ENCODE measurements at places on chromosomes 4 and X.

GRCh38 chrX:13179100-13179499 lies 134.7 kb upstream of the FAM9C start:
- no peak for DNase-seq

DNA sequence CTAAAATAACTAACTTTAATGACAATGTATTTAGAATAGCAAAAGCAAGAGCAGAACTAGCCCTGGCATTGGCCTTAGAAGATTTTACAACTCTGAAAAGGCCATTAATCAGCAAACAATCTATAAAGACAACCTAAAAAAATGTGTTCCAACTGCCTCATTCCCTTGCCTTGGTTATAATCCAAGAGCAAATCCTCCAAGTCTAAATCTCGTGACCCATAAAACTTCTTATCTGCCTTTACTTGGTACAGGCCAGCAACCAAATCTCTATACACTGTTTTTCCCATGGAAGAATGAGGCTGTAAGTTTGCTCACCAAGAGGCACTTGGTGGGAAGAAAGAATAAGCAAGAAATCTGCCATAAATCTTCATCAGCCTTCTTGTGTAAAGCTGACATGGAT lies 175.3 kb upstream of the MID1 start:
- DNase-seq: no peak

- DNase-seq: no peak
These were observed 370.2 kb upstream of the GRIA3 start for GRCh38 chrX:122813876-122814275.

- peak; percentile 77 for DNase-seq
These were observed 10.4 kb downstream of the OGT start for GRCh38 chrX:71543316-71543715.

DNA sequence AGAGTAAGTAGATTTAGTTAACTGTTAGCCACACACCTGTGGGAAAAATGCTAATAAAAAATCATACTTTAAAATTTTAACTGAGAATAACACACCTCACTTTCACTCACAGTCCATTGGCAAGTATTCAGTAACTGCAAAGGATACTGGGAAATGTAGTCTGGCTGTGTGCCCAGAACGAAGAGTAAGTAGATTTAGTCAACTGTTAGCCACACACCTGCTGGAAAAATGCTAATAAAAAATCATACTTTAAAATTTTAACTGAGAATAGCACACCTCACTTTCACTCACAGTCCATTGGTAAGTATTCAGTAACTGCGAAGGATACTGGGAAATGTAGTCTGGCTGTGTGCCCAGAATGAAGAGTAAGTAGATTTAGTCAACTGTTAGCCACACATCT lies 178.4 kb upstream of the NWD2 start:
- no peak for DNase-seq

All from fibroblast of skin of abdomen (primary cell).